ENCODE measurements at places on chromosomes 12 and 14.

- no peak for DNase-seq
Observed at GRCh38 chr12:74185360-74185759, 352.3 kb upstream of the ATXN7L3B start.

- no peak for DNase-seq
Observed at GRCh38 chr14:23377198-23377550, 328 bp downstream of the CMTM5 start.

DNA sequence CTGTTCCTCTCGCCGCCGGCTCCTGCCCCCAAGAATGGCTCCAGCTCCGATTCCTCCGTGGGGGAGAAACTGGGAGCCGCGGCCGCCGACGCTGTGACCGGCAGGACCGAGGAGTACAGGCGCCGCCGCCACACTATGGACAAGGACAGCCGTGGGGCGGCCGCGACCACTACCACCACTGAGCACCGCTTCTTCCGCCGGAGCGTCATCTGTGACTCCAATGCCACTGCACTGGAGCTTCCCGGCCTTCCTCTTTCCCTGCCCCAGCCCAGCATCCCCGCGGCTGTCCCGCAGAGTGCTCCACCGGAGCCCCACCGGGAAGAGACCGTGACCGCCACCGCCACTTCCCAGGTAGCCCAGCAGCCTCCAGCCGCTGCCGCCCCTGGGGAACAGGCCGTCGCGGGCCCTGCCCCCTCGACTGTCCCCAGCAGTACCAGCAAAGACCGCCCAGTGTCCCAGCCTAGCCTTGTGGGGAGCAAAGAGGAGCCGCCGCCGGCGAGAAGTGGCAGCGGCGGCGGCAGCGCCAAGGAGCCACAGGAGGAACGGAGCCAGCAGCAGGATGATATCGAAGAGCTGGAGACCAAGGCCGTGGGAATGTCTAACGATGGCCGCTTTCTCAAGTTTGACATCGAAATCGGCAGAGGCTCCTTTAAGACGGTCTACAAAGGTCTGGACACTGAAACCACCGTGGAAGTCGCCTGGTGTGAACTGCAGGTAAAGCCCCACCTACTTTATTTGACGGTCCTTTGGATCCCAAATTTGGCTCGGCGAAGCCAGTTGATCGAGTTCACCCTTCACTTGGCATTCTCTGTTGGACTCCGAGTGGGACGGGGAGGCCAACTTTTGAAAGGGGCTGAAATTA lies 1.5 kb downstream of the WNK1 start:
- peak; percentile 68 for DNase-seq

DNA sequence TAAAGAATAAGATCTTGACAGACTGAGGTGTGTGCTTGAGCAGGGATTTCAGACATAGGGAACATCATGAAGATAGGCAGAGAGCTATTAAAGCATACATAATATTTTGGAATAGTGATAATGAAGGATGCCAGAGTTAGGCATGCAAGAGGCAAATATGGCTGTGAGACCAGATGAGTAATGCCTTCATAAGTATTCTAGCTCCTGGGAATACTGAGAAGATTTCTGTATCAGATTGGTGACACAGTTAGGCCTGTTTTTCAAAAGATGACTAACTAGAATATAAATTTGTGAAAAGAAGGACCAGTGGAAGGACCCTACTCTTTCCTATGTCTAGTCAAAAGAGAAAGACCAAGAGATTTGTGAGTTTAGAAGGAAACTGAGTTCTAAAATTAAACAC lies 108.8 kb downstream of the TXNDC16 start:
- DNase-seq: no peak

- DNase-seq: no peak
Observed at GRCh38 chr14:51488569-51489220, 163.0 kb upstream of the FRMD6 start.

- no peak for DNase-seq
Observed at GRCh38 chr14:105472486-105472991, 2.1 kb upstream of the CRIP2 start.

- DNase-seq: no peak
Observed at GRCh38 chr14:65413739-65414045, 1.2 kb downstream of the FUT8 start.

- DNase-seq: no peak
Observed at GRCh38 chr14:104107611-104108569, 22.4 kb downstream of the ASPG start.

Data from hematopoietic multipotent progenitor cell treated with erythropoietin and hydrocortisone succinate and interleukin-3 and kit ligand, for 15 days (in vitro differentiated cells).